ENCODE measurements at places on chromosomes 12 and 14.

- H3K4me1 ChIP-seq, result peaks cover 28% of the 10 kb centered on the region
- H3K36me3 ChIP-seq, result peaks cover 5% of the 10 kb centered on the region
- H3K27me3 ChIP-seq, result no peaks in the 10 kb centered on the region
- peak overlapping the region; percentile 83 for H3K27ac ChIP-seq
- no peak for DNase-seq
- peak overlapping the region; percentile 93 for H3K4me3 ChIP-seq
Measured at GRCh38 chr14:103561381-103562178, 877 bp downstream of the BAG5 start.

GRCh38 chr12:132604668-132605441 lies 5.5 kb downstream of the LRCOL1 start:
- no peak overlapping the region for H3K27ac ChIP-seq
- H3K4me3 ChIP-seq, result no peak overlapping the region
- no peaks in the 10 kb centered on the region for H3K36me3 ChIP-seq
- no peak for DNase-seq
- peaks cover 15% of the 10 kb centered on the region for H3K4me1 ChIP-seq
- H3K27me3 ChIP-seq, result peaks cover 25% of the 10 kb centered on the region

GRCh38 chr12:6372403-6373003 lies 2.9 kb downstream of the SCNN1A start:
- peaks cover 6% of the 10 kb centered on the region for H3K4me1 ChIP-seq
- no peaks in the 10 kb centered on the region for H3K36me3 ChIP-seq
- no peak for DNase-seq
- peaks cover 31% of the 10 kb centered on the region for H3K27me3 ChIP-seq
- H3K4me3 ChIP-seq, result no peak overlapping the region

DNA sequence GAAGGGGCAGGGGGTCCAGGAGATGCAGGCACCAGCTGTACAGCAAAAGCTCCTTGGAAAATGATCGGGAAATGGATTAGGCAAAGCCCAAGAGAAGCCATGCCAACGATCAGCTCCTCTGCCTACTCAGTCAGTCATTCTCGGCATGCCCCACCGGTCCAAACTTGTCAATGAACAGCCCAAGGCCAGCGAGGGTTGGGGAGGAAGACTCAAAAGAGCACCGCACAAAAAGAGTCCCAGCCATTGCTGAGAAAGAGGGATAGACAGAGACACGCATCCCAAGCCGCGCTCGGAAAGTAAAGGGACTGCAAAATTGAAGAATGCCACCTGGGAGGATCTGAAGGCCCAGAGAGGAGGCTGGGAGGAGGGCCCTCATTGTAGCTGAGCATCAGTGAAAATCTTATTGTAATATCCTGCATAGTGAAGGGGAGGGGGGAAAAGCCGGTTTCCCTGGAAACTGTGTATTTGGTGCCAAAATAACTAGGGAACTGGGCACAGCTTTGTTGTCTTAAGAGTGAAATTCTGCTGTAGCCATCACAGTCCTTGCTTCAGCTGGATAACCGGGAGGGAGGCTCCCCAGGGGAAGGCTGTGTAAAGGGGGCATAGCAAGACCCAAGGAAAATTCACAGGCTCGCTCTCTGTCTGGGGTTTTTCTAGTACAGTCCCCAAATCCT lies 4.7 kb downstream of the KDM2B start:
- H3K27ac ChIP-seq, result peak overlapping the region; percentile 24
- peaks cover 9% of the 10 kb centered on the region for H3K36me3 ChIP-seq
- peaks cover 10% of the 10 kb centered on the region for H3K4me1 ChIP-seq
- H3K4me3 ChIP-seq, result no peak overlapping the region

- no peaks in the 10 kb centered on the region for H3K4me1 ChIP-seq
- H3K27me3 ChIP-seq, result no peaks in the 10 kb centered on the region
- H3K27ac ChIP-seq, result no peak overlapping the region
- no peaks in the 10 kb centered on the region for H3K36me3 ChIP-seq
- no peak for DNase-seq
Measured at GRCh38 chr12:17528394-17528793, 561.6 kb downstream of the RERGL start.

DNA sequence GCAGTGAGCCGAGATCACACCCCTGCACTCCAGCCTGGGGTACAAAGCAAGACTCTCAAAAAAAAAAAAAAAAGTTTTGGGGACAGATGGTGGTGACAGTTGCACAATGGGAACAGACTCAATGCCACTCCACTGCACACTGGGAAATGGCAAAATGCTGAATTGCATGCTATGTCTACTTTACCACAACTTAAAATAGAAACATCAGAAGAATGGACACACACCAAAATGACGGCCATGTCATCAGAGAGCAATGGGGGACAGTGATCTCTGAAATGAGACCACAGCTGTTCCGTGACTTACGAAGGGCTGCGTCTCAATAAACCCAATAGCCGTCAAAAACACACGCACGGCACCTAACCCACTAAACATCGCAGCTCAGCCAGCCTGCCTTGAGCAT lies 13.7 kb downstream of the DDX54 start:
- peaks cover 34% of the 10 kb centered on the region for H3K36me3 ChIP-seq
- no peaks in the 10 kb centered on the region for H3K27me3 ChIP-seq
- H3K4me3 ChIP-seq, result no peak overlapping the region

- no peak overlapping the region for H3K4me3 ChIP-seq
- peaks cover 8% of the 10 kb centered on the region for H3K36me3 ChIP-seq
- H3K4me1 ChIP-seq, result peaks cover 10% of the 10 kb centered on the region
- no peak for DNase-seq
- H3K27ac ChIP-seq, result no peak overlapping the region
Measured at GRCh38 chr14:68654471-68654941, 138.4 kb downstream of the ZFP36L1 start.

Measured in memory B cell (primary cell).